ENCODE measurements at places on chromosomes 7 and 10.

DNA sequence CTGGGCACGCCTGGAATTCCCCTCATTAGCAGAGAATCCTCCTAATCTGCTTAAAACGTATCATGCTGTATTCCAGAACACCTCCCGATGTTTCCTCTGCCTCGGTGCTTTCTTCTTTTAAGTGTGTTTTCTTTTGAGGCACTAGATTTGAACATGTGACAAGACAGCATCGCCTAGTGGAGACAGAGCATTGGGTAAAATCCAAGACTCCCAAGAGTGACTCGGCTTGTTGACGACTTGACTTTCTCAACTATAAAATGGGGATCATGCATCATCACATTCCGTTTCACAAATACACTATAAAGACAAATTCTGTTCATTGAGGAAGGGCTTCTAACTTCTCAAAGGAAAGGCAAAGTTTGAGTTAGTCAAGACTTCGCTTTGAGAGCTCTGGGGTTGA, 105.6 kb upstream of the RNF32 start:
- no peak for DNase-seq

GRCh38 chr10:94103801-94104221, 110.1 kb downstream of the PLCE1 start:
- DNase-seq = no peak

- no peak for DNase-seq
Observed at GRCh38 chr10:19663344-19663743, 152.9 kb upstream of the PLXDC2 start.

DNA sequence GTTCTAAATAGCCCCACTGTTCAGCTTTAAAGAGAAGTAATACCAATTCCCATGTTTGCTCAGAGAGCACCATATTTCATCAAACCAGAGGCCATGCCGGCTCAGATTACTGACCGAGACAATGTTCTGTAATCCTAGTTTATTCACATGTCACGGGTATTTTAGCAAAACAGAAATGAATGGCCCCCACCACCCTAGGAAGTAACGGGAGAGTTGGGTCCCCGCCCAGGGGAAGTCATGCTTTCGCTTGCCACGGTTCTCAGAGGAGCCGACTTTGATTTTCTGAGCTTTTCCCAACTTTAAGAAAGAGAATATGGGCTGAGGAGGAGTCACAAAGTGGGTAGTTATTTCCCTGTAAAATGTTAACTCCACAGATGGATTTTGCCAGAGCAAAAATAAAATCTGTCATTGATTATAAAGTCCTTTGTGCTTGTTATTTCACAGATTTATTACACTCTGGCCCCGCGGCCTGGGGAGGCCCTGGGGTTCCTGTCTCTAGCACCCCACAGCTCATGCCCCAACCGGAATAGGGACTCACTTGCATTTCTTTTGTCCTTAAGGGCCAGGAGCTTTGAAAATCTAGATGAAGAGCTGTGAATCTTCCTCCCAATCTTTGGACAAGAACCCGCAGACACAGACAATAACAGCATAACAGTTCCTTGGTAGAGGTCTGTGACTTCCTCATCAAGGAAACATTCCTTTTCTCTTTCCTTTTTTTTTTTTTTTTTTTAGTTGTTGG, 3.7 kb upstream of the GDF10 start:
- DNase-seq = no peak

DNA sequence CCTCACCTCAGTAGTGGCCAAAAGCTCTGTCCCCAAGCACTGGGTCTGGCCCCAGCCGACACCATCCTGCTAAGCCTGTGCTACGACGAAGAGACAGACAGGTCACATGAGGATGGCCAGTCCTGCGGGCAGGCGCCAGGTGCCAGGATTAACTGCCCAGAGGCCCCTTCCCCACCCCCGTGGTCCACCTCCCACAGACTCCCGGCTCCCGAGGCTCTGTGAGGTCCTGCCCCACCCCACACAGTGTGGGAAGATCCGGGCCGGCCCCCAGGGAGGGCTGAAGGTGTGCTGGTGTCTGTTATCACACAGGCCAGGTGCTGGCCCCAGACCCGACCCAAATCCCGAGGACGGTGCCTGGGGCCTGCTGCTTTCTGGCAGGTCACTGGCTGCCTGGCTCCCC, 27.2 kb downstream of the CYP2W1 start:
- no peak for DNase-seq

DNA sequence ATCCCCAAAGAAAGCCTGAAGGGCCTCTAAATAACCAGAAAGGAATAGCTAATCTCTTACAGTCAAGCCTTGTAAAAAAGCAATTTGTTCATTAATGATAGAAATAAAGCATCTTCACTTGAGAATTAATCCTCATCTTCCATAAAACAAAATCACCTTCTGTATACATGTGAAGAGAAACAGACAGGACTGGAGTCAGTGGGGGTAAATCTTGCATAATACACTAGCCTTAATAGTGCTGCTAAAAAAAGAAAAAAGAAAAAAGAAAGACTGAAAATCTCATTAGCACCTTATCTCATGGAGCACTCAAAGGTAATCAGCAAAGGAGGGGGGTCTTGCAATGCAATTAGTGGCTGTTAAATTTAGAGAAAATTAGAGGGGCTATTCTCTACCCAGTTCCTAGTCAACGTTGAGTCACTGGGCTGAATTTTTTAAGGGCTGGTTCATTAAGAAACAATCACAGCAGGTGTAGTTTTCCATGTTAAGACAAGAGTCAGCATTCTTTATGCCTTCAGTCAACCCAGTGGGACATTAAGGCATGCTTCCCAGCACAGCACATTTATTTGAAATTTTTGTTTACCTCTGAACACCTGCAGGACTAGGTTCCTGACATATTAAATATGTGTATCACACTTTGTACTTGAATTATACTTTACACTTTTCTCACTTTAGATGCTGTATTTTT, 1455.7 kb upstream of the CELF2 start:
- no peak for DNase-seq

GRCh38 chr7:155340071-155340531, 42.4 kb downstream of the INSIG1 start:
- DNase-seq = no peak

- DNase-seq = no peak
Observed at GRCh38 chr7:77904252-77904651, 105.7 kb downstream of the PHTF2 start.

DNA sequence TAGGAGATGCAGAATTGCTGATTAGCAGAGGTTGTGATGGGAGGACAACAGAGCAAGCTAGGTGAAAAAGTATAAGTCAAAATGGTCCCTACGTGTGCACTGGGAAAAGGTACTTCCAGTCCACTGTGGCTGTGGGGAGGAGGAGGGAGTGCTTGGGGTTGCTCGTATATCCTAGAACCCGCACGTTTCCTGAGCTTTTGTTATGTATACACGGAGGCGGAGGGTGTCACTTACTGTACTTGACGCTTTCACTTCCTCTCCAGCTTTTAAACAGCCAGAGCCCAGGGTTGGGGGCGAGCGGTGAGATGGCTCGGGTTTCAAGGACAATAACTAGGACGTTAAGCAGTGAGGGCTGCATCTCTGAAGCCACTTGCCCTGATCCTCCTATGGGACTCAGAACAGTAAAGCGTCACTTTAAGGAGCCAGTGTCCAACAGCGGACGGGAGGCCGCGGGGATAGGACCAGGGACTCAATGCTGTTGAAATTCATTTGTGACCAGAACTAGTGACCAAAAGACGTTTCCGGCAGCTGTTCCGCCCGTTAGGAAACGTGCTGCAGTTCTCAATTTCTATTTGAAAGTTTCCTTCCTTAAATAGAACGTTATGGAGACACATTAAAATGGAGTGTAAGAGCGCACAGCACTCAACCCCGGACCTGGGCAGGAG, 985 bp upstream of the ETV1 start:
- DNase-seq = peak; percentile 15
